ENCODE measurements at places on chromosomes 1 and 21.

- peak; percentile 63 for DNase-seq
Observed at GRCh38 chr1:101526813-101527212, 290.0 kb downstream of the S1PR1 start.

GRCh38 chr1:87148661-87149060 is 180.0 kb upstream of the LMO4 start:
- DNase-seq = no peak

DNA sequence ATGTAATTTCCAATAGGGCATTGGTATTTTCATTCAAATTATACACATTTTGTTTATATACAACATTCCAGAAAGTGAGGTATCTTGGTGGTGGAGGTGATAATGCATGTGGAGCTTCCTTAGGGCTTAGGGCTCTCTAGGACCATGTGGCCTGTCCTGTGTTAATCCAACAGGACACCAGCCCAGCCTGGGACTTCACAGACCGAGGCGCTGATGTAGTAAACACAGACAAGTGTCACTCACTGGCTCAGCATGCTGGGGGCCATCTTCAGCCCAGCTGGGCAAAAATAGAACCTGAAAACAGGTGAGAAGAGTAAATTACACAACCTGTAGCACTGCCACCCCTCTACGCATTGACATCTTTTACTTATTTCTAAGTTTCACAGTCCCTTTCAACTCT is 66.7 kb downstream of the MAB21L3 start:
- DNase-seq = no peak

GRCh38 chr1:83554174-83554573 is 444.8 kb downstream of the TTLL7 start:
- no peak for DNase-seq

DNA sequence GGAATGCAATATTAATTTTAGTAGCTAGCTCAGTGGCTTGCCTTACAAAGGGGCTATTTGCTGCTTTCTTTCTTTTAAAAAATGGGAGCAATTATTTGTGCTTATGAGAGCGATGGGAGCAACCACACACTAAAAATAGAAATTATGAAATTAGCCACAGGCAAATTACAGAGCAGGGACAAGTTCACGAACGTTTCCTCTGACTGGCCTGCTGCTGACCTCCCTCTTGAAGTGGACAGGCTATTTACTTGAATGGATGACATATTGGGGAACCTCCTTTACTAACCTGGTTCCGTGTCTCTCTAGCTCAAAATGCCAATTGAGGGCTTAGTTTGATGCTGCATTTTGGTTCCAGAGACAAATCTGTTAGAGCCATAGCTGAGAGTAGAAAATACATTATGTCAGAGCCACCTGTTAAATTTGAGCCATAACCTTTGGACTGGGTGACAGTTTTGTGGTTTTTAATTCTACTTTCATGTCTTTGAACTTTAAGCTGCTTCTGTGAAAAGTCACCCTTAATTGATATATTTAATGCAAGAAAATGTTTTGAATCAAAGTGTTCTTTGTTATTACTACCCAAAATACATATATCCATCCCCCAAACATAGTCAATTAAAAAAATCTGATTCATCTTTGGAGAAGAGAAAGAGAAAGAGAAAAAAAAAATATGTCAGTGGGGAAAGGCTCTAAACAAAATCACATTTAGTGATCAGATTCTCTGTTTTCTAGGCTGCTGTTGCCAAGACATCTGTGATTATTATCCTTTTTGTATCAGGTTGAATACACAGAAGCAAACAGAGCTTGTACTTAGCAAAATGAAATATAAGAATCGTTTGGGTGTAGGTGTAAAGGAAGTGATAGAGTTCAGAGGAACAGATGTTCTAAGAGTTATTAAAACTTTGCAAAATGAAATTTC is 351.9 kb downstream of the ADGRL2 start:
- DNase-seq = no peak

DNA sequence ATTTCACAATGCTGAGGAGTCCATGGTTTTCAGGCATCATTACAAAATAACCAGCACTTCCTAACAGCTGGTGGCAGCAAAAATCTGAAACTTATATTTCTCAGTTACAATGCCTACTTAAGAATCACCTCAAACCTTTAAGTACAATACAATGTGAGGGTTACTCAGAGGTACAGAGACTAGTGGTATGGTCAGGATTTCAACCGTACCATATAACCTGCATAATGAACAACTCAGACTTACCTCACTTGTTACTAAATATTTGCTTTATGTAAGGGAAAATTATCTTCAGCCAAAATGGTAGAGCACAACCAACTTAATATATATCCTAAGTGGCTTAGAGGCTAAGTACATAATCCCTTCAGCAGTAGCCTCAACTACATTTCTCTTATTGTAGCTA is 344.5 kb downstream of the SMYD3 start:
- DNase-seq = no peak

GRCh38 chr1:90400131-90400530 is 317.0 kb downstream of the BARHL2 start:
- no peak for DNase-seq

DNA sequence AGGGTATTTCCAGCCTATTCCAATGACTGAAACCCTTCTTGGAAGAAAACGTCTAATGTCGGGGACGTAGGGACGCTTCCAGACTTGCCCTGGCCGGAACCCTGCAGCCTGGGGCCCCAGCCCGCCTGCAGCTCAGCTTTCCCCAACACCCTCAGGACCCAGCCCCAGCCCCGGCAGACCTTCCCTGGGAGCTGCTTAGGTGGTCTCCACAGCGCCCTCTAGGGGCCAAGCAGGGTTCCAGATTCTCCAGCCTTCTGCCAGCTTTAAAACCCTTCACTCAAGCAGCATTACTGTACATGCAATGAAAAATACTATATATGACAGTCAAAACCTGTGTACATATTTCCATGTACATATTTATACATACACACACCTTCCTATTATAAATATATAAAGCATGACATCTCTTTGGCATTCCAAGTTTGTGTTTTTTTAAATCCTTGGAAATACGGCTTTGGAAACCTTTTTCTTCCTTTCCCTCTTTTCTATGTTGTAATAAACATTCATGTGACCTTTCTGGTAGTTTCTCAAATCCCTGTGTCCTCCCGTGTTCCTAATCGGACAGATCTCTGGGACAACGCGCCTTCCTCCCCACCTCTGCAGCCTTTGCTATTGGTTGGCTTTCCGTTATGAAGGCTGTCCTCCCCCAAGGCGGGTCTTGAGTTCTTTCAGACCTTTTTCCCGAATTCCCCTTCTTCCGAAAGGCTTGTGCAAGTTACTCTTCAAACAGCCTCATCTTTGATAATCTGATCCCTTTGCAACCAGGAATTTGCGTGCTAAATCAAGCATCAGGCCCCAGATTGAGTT is 60.3 kb downstream of the STUM start:
- DNase-seq = no peak

DNA sequence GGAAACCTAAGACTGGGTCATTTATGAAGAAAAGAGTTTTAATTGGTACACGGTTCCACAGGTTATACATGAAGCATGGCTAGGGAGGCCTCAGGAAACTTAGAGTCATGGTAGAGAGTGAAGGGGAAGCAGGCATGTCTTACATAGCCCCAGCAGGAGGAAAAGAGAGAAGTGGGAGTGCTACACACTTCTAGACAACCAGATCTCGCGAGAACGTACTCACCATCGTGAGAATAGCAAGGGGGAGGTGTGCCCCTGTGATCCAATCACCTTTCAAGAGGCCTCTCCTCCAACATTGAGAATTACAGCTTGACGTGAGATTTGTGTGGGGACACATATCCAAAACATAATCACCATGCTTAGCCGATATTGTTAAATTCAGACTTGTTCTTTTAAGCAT is 62.8 kb downstream of the DYRK1A start:
- no peak for DNase-seq

DNA sequence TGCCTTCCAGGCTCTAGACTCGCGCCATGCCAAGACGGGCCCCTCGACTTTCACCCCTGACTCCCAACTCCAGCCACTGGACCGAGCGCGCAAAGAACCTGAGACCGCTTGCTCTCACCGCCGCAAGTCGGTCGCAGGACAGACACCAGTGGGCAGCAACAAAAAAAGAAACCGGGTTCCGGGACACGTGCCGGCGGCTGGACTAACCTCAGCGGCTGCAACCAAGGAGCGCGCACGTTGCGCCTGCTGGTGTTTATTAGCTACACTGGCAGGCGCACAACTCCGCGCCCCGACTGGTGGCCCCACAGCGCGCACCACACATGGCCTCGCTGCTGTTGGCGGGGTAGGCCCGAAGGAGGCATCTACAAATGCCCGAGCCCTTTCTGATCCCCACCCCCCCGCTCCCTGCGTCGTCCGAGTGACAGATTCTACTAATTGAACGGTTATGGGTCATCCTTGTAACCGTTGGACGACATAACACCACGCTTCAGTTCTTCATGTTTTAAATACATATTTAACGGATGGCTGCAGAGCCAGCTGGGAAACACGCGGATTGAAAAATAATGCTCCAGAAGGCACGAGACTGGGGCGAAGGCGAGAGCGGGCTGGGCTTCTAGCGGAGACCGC is 2.0 kb upstream of the OLIG2 start:
- DNase-seq = no peak

DNA sequence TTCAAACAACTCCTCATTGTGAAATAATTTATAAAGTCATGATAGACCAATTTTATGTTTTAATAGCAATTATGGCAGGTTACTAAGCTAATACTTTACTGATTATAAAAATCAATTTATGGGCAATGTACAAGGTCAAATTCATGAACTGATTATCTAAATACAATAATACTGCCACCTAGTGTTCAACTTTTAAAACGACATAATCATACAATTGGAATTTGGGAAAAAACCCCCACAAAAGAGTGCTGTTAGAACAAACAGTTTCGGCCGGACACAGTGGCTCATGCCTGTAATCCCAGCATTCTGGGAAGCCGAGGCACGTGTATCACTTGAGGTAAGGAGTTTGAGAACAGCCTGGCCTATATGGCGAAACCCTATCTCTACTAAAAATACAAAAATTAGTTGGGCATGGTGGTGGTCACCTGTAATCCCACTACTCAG is 14.0 kb downstream of the GTF2B start:
- no peak for DNase-seq
